ENCODE measurements at places on chromosomes 1 and 21.

- DNase-seq: no peak
Measured at GRCh38 chr1:239511875-239512274, 125.5 kb downstream of the CHRM3 start.

DNA sequence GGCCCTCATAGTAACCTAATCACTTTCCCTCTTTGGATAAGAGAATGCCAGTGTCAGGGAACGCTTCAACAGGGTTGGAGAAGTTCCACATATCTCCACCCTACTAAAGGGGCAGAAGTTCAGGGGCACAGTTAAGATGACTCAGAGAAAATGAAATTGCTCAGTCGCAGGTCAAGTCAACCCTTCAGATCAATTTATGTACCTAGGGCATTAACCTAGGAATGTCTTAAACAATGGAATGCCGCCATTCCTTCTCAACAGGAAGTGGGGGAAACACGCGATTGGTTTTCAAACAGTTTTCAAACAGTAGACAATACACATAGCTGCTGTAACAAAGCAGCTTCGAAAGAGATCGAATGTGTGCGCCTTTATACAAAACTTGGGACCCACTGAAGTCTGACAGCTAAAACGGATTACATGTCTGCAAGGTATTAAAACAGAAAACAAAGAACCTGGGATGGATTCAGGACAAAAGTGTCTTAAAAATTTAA lies 897 bp downstream of the SLC25A24 start:
- DNase-seq: peak; percentile 43

- no peak for DNase-seq
Measured at GRCh38 chr1:225460737-225461532, 33.1 kb upstream of the LBR start.

DNA sequence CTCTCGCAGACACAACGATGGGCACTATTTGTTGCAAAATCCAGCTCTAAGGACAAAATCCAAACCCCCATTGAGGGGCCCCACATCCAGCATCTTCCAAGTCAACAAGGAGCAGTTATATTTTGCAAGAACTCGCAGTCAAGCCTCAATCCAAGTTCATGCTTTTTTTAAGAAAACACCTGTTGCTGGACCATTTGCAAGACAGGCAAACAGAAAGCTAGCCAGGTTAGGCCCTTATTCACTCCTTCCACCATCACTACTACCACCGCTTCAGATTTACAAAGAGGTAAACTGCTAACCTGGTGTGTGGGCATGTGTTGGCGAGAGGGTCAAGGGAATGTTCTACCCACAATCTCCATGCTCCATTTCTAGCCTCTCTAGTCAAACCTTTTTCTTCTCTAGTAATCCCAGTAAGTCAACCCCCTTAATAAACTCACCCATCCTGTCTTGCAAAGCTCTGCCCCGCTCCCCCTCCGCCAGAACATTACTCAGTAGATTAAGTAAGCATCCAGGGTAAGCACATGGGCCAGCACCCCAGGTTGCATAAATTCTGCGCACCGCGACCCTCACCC lies 703 bp downstream of the ERI3 start:
- no peak for DNase-seq

- DNase-seq: no peak
Measured at GRCh38 chr1:155126556-155127104, 1.0 kb upstream of the EFNA1 start.

GRCh38 chr1:160681891-160682140 lies 29.8 kb downstream of the CD48 start:
- DNase-seq: no peak

- DNase-seq: no peak
Measured at GRCh38 chr1:108067884-108068540, 103.0 kb upstream of the VAV3 start.

GRCh38 chr1:41615981-41616380 lies 131.5 kb upstream of the EDN2 start:
- DNase-seq: no peak

- DNase-seq: no peak
Measured at GRCh38 chr1:246000638-246001015, 506.5 kb downstream of the SMYD3 start.

DNA sequence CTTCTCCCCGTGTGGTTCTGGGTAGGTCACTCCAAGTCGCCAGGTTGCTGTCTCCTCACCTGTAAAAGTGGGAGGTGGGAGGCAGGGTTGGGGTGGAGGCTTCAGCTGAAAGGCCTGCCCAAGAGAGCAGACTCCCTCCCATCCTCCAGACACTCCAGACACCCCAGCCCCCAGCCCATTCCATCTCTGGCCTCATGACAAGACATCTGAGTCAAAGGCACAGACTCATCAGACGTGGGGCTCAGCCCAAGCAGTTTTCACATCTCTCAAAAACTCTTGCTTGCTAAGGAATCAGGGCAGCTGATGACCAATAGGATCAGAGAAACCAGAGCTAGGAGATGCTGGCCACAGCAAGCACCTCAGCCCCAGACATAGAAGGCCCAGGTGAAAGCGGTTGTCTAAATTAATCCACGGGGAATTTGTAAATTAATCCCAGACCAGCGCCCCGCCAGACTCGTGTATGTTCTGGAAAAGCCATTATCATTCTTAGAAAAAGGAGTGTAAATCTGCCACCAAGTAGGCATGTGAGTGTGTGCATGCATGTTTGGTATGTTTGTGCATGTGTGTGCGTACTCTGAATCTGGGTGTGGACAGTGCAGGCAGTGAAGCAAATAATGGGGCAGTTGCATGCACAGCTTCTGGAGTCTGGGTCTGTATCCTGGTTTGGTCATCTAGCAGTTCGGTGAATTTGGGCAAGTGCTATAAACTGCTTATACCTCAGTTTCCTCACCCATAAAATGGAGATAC lies 55.2 kb downstream of the KCND3 start:
- DNase-seq: no peak

DNA sequence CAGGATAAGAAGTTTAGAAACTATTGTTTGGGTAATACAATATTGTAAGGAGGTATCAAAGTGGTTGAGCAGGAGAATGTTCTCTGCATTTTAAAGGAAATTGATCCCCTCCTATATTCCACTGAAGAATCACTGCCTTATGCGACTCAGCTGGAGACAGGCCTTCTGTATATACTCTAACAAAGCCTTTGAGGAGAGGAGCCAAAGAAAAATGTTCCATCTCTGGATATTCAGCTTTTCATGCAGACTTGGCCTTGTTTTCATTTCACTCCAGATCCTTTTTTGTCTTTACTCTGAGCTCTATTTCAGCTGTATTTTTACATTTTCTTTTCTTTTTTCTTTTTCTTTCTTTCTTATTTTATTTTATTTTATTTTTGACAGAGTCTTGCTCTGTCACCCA lies 42.1 kb upstream of the S1PR1 start:
- DNase-seq: no peak

DNA sequence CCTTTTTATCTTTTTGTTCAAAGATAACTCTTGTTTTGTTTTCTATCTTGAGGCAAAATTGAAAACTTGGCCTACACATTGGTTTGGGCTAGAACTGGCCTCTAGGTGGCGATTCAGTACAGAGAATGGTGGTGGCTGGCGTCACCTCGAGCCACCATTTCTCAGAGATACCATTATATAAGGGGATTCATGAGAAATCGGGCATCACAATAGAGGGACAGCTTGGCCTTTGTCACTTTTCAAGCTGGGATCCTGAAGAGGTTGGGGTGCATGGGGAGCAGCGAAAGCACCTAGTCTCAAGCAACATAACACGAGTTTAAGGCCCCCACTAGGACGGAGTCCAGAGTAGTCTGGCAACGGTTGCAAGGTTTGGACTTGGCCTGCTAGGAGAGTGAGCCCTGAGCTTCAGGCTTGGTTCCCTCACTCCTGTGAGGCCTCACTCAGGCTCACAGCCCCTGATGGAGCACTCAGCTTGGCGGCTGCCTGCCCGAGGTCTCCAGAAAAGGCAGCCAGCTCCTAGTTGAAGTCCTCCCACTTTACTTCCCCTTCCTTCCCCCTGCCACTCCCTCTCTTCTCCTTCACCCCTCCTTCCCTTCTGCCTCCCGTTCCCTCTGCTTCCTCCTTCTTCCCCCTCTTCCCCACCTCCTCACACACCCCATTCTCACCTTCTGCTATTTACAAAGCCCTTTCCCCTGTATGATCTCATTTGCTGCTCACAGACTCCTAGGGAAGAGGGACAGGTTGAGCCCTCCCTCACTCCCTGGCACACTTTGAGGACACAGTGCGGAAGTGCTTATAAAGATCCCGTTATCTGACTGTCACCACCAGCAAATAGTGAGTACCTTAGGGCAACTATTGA lies 67.8 kb downstream of the LRIG2 start:
- peak; percentile 63 for DNase-seq

DNA sequence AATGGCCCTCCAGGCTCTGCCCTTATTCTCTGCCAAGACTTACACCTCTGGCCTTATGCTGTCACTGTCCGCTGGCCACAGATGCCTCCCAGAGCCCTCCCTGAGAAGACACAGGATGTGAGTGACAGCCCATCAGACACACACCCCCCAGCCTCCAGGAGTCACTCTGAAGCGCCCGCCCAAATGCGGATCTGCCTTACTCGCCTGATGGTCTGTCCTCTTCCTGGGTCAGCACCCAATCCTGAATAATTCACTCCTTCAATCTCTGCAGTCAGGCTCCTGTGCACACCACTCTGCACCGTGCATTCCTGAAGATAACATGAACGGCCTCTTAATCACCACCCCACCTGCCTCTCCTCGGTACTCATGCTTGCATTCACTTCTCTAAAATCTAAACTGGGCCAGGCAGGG lies 14.7 kb downstream of the CLSTN1 start:
- no peak for DNase-seq

DNA sequence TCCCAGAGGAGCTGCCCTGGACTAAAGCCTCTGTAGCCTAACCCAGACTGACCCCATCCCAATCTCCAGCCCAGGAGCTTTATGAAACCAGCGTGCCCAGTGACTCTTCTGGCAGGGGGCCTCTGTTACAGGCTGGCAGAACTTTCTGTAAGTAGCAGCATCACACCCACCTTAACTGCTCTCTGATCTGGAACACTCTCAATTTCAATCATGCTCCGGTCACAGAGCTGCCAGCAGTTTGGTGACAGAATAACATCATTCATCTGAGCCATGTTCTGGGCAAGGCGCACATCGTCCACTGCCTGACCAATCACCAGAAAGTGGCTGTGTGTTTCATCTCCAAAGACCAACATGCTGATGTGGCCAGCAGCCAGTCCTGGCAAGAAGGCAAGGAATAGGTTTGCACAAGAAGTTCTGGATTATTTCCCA lies 14.7 kb downstream of the ADCY10 start:
- no peak for DNase-seq

- DNase-seq: no peak
Measured at GRCh38 chr1:31248276-31248675, 8.6 kb upstream of the NKAIN1 start.

DNA sequence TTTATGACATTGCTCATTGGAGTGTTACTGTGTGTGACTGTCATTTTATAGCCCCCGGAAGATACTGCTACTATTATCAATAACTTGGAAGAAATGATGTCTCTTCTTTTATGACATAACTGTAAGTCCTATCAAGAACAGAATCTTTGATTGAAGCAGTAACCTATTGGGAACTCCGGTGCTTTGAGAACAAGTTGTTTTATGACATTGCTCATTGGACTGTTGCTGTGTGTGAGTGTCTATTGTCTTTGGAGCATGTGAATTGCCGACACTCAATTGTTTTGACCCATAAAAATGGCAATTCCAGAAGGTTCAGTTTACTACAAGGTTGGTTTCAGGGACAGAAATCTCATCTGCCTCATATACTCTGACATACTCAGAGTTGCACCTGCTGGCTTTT lies 8.0 kb downstream of the KCNK1 start:
- DNase-seq: no peak

GRCh38 chr1:234771642-234772344 lies 161.8 kb upstream of the IRF2BP2 start:
- DNase-seq: no peak

GRCh38 chr1:180343921-180344769 lies 114.1 kb downstream of the LHX4 start:
- DNase-seq: no peak

- no peak for DNase-seq
Measured at GRCh38 chr1:81978945-81979344, 178.2 kb downstream of the ADGRL2 start.

- no peak for DNase-seq
Measured at GRCh38 chr1:169305948-169306347, 61.6 kb downstream of the NME7 start.

GRCh38 chr1:171883849-171884248 lies 42.6 kb downstream of the DNM3 start:
- DNase-seq: no peak

GRCh38 chr21:42258150-42258884 lies 39.4 kb downstream of the ABCG1 start:
- DNase-seq: peak; percentile 64
